Urinary bladder (tissue), 4 donors: ENCODE measurements at places on chromosomes 1 and 21.

DNA sequence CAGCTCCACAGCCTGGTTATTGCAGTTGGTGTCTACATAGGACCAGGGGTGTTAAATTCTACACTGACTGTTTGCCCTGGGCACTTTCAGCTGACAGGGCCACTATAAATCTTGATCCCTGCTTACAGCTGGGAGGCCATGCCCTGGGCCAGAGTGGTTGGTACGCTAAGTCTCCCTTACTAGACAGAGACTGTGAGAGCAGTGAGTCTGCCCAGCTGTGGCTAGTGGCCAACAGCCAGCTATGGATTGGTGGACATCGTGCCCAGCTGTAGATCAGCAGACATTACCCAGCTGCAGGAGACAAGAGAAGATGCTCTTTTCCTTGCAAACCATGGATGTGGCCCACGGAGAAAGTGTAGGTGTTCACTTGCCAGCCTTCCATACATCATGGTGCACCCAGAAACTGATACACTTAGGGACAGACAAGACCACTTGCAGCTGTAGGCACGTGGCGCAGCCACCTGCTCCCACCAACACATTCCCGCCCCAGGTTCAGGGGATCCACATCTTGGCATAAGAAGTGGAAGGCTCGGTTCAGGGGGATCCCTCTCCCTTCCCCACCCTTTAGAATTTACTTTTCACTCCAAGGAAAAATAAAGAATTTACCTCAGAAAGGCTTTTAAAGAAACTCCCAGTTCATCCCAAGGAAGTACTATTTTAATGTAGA is 16.4 kb upstream of the PAX7 start:
- DNase-seq, result no peak

DNA sequence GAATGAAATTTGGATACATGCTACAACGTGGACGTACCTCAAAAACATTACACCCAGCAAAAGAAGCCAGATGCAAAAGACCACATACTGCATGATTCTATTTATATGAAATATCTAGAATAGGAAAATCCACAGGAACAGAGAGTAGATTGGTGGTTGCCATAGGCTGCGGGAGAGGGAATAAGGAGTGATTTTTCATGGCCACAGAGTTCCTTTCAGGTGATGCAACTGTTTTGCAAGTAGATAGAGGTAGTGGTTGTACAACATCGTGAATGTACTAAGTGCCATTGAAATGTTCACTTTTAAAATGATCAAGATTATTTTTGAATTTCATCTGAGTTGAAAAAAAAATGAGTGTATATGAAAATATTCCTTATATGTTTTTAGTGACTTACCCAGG is 115.3 kb upstream of the RUNX1 start:
- DNase-seq, result no peak

- peak; percentile 84 for DNase-seq
Measured at GRCh38 chr21:34526618-34527290, 14.7 kb upstream of the KCNE1 start.

- DNase-seq, result no peak
Measured at GRCh38 chr1:236051242-236051791, 13.6 kb downstream of the NID1 start.

DNA sequence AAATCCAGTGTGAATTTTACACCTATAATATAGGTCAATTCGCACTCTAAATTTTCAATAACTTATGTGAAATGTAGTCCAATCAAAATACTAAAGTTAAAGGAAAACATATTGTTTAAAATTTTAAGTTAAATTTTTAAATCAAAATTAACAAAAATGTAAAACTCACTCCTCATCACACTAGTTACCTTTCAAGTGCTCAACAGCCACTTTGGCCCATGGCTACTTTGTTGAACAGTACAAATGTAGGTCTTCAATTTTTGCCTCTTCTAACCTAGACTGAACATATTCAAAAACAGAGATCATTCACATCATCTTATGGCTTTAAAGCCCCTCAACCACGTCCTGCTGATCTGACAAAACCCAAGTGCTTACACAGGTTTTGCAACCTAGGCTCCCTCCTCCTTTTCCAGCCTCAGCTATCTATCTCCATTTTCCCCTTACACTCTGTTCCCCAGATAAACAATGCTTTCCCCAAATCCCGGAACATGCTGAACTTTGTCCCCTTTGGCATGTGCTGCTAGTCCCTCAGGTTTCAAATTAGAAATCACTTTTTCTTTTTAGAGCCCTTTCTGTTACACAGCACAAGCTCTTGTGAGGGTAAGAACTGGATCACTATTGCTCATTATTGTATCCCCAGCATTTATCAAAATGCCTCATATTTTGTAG is 110.6 kb downstream of the AKT3 start:
- DNase-seq, result no peak

DNA sequence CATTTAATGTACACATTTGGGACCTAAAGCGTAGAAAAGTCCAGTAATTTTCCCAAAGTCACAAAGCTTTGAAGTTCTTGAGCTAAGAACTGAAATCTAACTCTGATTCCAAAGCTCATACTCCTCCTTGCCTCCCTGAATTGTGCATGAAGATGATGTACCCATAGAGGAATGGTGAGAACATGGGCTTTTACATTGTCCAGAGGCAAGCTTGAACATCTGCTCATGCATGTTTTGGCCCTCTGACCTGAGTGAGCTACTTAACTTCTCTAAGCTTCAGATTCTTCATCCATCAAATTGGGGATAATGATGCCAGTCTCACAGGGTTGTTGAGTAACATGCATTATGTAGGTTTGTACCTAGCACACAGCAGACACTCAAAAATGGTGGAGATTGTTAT is 258.4 kb upstream of the HOOK1 start:
- no peak for DNase-seq

GRCh38 chr1:54716299-54717047 is 812 bp downstream of the TTC4 start:
- DNase-seq, result no peak

DNA sequence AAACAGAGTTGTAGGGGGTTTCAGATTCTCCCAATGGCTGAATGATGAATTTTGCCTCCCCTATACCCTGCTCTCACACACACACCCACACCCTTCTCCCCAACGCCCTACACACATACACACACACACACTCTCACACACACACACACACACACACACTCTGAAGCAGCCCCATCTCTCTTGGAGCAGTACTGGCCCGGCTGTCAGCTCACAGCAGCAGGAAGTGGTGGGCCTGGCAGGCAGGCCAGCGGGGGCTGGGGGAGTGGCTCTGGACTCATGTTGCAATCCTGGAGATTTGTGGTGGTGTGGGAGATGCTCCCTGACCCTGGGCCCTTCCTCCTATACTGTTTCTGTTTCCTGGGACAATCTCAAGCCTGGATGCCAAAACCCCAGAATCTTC is 2.2 kb downstream of the IKBKE start:
- no peak for DNase-seq

DNA sequence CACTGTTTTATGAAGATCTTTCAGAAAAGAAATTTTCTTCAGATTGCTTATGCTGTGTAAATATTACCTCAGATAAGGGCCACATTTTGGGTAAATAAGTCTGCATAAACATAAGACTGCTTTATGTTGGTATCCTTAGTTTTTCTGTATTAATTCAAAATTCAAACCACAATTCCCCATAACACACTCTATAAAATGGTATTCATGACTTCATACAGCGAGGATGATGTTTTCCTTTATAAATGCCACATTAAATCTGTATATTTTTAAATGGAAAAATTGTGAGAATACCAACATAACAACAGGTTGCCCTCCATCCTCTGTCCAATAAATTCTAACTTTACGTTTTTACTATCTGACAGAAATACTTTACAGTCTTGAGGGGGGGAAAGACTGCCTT is 248.7 kb upstream of the CXADR start:
- no peak for DNase-seq

DNA sequence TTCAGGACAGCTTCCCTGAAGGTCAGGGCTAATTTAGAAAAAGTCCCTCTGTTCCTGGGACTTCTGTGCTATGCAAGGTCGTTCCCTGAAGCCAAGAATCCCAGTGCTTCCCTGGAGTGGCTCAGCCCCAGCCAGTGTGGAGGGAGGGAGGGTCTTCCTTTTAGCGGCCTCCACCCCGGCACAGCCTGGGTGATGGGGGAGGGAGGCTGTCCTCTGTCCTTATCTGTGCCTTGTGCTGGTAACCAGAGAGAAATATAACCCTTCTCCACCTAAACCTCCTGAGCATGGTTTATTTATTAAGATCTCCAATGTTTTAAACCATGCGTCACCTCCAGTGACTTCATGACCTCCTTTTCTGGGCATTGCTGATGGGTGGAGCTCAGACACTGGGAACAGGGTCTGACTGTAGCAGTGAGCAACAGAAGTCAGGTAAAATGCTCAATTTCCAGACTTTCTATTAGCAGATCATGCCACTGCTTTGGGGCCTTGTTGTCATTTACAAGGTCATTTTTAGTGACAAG is 157.1 kb downstream of the DSCAM start:
- DNase-seq, result no peak

- DNase-seq, result no peak
Measured at GRCh38 chr1:167792188-167792565, 70.4 kb downstream of the MPZL1 start.

GRCh38 chr1:104315823-104316222 is 566.1 kb downstream of the AMY1C start:
- DNase-seq, result no peak

DNA sequence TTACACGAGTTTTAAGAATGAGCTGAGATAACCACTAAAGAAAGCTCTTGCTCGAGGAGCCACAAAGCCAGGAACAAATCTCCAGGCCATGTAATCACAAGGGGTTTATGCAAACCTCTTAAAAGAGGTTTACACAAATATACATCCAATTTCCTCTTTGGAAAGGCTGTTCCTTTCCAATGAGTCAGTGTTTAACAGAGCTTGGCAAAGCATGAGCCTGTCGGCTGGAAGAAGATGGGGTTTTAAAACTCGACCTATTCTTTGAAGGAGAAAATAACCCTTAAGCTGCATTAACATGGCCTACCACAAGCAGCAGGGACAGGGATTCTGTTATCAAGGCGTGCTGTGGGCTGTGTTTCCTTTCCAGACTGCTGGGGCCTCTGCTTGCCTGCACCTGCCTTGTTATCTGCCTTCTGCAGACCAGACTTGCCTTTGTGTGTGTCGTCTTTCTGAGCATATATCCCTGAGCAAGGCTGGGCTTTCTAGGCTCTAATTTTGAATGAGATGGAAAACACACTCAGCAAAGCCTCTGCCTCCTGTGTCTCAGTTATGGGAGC is 40.6 kb upstream of the CYP2J2 start:
- DNase-seq, result peak; percentile 28

GRCh38 chr1:247386687-247387086 is 29.3 kb upstream of the NLRP3 start:
- DNase-seq, result no peak

GRCh38 chr1:100734676-100735075 is 15.1 kb downstream of the VCAM1 start:
- peak; percentile 26 for DNase-seq

DNA sequence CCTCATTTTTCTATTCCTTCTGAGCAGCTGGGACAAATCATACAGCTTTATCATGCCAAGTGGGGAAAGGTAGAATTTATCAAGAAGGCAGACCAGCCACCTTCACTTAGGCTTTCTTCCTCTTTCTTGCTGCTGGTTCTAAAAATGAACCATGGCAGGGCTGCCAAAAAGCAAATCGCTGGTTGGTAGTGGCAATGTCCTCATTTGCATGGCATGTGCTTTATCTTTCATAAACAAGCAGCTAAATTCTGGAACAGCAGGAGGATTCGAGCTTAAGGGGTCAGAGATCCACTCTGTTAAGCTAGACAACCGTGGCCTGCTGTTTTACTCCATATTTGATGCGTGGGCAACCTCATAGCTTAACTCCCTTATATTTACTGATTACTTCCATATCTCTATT is 91.3 kb downstream of the RPE65 start:
- DNase-seq, result no peak

DNA sequence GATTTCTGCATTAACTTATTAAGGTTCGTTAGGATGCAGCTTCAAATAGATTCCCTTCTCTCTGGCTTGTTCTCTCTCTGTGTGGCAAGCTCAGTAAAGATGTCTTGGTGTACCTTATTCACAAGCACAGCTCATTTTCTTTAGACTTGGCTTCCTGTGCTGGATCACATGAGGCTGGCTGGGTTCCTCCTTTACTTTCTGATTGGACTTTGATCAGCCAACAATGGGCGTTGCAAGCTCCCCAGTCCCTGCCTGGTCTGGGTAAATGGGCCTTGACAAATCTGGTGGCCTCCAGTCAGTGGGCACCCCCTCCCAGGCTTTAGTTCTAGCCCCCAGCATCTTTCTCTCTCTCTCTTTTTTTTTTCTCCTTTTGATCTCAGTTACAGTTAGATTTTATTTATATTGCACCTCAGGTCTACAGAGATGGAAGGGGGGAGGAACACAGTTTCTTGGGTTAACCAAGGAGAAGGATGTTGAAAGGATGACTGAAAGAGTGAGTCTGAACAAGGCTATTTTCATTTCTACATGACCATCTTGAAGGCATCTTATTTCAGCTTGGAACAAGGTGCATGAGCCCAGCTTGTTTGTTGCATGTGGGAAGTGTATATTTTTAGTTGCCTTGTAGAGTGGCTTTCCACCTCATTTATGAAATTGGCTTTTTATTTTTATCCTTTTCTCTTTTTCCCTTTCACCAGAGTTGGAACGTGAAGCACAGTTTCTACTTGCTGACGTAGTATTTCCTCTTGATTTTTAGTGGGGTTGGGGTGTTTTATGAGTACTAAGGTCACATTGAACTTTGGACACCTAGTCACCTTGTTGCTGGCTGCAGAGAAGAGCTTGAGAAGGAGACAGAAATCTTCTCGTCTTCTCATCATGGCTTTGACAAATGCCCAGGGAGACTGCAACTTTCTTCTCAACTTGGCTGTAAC is 77.1 kb downstream of the PBX1 start:
- no peak for DNase-seq

- DNase-seq, result no peak
Measured at GRCh38 chr1:15406614-15407559, 2.8 kb upstream of the EFHD2 start.

DNA sequence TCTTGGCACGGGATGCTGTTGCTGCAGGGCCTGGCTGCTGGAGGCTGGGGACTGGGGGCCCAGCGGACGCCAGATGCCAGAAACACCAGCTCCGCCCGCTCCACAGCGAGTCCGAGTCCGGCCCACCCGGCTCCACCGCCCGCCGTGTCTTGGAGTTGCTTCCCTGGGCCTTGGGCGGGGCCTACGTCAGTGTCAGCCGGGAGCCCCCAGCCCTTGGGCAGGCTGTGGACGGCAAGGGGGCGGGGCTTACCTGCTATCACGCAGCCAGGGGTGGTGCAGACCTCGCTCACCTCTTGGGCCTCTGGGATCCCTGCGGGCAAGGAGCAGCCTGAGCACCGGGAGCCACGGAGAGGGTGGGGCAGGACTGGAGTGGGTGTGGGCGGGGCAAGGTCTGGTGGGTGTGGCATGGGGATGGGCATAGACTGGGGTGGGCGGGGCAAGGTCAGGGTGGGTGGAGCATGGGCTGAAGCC is 21.8 kb downstream of the MMEL1 start:
- no peak for DNase-seq

GRCh38 chr1:92459871-92460320 is 26.8 kb downstream of the GFI1 start:
- no peak for DNase-seq

- DNase-seq, result no peak
Measured at GRCh38 chr1:151290709-151291303, 8.7 kb downstream of the ZNF687 start.

GRCh38 chr1:181089676-181090544 is 1.4 kb downstream of the IER5 start:
- peak; percentile 33 for DNase-seq
